ENCODE measurements at places on chromosomes 2 and 18.

- no peak for DNase-seq
Observed at GRCh38 chr2:200297989-200298388, 8.5 kb upstream of the SPATS2L start.

DNA sequence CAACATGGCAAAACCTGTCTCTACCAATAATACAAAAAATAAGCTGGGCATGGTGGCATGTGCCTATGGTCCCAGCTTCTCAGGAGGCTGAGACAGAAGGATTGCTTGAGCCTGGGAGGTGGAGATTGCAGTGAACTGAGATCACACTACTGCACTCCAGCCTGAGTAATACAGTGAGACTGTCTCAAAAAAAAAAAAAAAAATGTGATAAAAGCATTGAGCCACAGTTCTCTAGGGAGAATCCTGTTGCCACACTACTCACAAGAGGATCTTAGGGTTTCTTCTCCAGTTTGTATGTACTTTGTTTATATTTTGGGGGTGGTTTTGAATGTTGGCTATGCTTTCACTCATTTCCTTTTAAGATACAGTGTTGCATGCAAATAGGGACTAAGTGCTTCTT lies 62.0 kb downstream of the TMEM185B start:
- no peak for DNase-seq

- no peak for DNase-seq
Observed at GRCh38 chr2:105790461-105791149, 45.9 kb downstream of the NCK2 start.

- no peak for DNase-seq
Observed at GRCh38 chr2:191844706-191845105, 2.2 kb downstream of the CAVIN2 start.
